Right hindlimb (tissue), 1 donor: ENCODE measurements at places on chromosomes 6 and 20.

- DNase-seq: peak; percentile 56
These were observed 125.2 kb upstream of the MAP3K7 start for GRCh38 chr6:90712114-90712513.

DNA sequence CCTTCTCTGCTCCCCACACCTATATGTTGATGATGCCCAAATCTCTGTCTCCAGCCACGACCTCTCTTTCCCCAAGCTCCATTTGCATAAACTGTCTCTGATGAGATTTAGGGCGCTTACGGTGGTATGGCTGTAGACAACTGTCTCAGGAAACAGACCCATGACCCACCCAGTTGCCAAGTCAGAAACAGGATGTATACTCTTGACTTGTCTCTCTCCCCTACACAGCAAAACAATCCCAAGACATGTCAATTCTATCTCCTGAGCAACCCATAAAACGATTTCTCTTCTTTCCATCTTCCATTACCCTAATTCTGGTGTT is 13.9 kb downstream of the GNL1 start:
- no peak for DNase-seq

GRCh38 chr6:34237316-34237721 is 646 bp downstream of the HMGA1 start:
- DNase-seq: no peak

GRCh38 chr20:18213002-18213401 is 75.3 kb upstream of the ZNF133 start:
- no peak for DNase-seq

- DNase-seq: no peak
These were observed 18.0 kb upstream of the PREX1 start for GRCh38 chr20:48845721-48846306.

- DNase-seq: no peak
These were observed 31.2 kb downstream of the TREML1 start for GRCh38 chr6:41122918-41123317.

GRCh38 chr6:157982102-157982562 is 469 bp downstream of the SYNJ2 start:
- peak; percentile 49 for DNase-seq

DNA sequence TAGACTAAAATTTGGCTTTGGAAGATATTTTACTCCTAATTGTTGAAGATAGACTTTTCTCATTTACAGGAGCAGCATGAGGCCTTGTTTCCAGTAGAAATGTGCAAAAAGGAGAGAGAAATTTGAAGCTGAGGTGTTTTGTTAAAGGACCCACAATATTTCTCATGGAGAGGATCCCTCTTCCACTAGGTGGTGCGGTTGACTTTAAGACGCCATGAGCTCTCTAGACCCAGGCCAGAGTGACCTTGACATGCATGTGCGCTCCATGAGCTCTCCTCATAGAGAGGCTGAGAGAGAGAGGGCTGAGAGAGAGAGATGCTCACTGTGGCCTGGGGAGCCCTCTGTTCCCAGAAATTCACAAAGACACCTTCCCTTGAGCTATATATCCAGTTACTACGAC is 861.2 kb upstream of the EYS start:
- no peak for DNase-seq

- no peak for DNase-seq
These were observed 261.3 kb downstream of the ESR1 start for GRCh38 chr6:152068622-152069261.

DNA sequence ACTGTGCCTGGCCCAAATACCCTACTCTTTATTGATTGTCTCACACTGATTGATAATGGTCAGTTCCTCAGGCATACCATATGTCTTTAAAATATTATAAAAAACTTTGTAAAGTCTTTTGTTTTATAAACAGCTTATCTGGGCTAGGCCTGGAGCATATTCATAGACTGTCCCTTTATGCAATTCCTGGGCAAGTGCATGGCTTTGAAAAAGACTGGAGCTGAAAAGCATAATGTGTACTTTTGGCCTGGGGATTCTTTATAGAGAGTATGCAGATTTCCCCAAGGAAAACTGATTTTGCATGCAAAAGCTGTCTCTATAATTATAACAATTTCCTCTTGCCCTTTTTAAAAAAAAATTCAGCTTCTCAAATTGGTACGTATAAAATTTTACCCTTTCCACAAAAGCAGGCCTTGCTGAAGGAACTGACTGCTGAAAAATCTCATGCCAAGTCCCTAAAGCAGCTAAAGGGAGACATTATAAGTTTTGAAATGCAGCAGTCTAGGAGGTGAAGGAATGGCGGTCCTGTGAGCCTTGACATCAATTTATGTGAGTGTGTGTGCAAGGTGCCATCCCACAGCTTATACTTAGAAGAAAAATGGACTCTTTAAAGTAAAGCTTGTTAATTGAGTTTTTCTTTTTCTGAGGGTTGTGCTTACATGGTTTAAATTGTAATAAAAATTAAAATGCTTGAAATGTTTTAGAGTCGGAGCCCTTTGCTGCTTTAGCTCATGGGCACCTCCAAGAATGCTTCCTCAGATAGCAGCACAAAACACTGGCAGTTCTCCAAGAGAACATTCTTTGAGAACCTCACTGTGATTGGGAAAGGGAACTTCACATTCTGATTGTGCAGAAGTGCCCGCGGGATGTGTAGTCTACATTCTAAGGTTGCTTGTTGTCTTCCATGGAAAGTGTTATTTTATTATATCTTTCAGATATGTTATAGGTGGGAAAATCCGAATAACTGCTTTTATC is 43.9 kb downstream of the PLCB4 start:
- DNase-seq: no peak

- DNase-seq: no peak
These were observed 12.3 kb downstream of the MTCH1 start for GRCh38 chr6:36973647-36974046.

GRCh38 chr20:19096843-19097242 is 115.6 kb upstream of the SLC24A3 start:
- DNase-seq: no peak

- DNase-seq: no peak
These were observed 628 bp upstream of the ERGIC3 start for GRCh38 chr20:35541118-35541782.

GRCh38 chr6:148761527-148762011 is 14.7 kb downstream of the UST start:
- DNase-seq: peak; percentile 53

DNA sequence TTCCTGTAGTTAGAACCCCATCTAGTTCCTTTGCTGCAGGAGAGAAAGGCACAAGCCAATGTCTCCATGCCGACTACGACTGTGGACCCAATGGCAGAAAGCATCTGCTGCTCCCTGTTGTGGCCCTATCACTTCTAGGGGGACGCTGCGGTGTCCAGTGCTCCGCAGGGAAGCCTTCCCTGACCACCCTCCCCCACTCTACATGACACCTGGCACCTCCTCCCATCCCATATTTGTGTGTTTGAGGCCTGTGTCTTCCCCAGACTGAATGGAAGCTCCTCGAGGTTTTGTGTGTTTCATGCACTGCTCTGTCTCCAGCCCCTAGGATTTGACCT is 159.5 kb downstream of the DTNBP1 start:
- DNase-seq: no peak

DNA sequence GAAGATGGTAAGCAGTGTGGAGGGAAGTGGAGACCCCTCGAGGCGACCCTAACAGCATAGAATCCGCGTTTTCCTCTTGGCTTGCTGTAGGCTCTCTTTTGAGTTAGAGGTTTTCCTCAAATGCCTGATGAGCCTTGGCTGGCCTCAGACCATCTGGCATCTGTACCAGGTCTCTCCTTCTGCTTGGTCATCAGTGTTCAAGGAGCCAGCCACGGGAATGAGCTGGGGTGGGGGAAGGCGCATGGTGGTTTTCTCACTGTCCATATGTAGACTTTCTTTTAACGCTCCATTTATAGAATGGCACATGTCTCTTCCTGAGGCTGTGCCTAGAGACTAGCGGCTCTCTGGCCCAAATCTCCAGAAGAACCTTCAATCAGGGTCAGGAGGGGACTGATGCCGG is 8.1 kb upstream of the GUCA1A start:
- no peak for DNase-seq

DNA sequence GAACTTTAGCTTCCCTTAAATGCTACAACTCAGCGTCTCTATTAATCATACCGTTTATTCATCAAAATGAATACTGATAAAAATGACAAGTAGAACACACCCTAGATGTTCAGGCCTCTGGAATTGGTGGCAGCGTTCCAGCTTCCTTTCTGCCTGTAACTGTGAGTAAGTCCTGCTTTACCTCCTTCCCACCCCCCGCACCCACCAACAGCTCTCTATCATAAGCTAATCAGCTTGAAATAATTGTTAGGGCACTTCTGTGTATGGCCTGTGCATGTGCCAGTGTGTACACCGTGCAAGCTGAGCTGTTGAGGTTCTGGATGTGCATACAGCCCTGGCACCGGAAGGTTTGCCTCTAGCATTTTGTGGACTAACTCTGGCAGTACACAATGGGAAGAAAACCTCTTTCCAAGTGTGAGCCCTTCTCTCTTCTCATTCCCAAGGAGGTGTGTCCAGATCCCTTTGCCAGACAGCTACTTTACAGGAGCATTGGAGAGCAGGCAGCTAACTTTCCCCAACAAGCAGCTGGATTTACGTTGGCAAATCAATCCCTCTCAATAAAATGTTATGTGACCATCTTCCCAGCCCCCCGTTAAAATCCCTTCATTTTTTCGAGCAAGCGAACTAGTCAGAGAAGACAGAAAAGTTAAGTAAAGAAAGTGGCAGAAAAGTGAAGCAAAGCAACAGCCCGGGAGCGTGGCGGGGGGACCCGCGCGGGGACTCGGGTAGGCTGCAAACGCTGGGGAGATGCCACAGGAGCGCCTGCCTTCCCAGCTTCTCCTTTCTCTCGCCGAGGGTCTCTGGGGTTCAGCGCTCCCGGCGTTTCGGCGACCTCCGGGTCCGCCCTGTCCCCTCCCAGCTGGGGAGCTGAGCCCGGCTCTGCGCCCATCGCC is 803 bp upstream of the ADGRG6 start:
- peak; percentile 55 for DNase-seq

DNA sequence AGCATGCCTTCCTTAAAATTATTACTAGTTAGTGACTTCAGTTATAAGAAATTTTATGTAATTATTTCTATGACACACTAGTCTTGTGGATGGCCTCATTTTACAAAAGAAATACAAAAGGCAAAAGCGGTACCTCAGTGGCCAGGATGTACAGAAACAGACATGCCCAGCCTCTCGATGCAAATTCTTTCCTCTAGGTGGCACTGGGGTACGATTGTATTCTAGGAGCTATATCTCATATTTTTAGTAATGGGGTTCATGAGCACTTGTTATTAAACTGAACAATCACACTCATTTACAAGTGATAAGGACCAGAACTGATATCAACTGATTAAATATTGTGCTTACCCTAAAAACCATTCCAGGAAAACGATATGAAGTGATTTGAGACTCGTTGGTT is 59.8 kb downstream of the SOD2 start:
- no peak for DNase-seq

- DNase-seq: no peak
These were observed 25.5 kb upstream of the PRL start for GRCh38 chr6:22322103-22323030.

- DNase-seq: no peak
These were observed 41.4 kb downstream of the FAM120B start for GRCh38 chr6:170347975-170348374.

DNA sequence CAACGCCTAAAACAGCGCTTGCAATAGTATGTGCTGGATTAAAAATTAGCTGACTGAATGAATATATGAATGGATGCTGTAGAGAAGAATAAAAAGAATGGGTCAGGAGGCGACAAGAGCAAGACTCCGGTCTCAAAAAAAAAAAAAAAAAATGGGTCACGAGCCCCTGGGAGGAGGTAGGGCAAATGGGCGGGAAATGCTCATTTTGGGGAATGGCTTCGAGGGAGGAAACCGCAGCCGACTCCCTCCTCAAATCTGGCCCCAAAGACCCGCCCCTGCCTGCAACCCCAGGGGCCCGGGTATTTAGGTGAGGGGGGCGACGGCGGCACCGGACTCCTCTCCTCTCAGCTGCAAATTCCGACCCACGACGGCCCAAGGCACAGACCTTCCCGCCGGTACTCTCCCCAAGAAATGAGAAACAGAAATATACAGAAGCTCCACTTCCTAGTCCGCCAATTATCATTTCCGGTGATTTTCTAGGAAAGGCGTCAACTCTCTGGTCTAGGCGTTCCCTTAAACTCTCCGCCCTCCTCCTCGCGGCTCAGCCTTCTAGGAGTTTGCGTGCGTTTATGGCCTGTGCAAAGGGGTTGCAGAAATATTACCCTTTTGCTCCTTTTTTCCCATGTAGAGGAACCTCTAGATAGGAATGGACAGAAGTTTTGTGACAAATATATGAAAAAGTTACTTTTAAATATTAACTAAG is at the start of gene ZNF311:
ZNF311 (minus strand) TSS at position 133 of the 703 bp plus-strand sequence. CDS start 1,361 bp downstream, outside the sequence.
- DNase-seq: peak; percentile 76

- no peak for DNase-seq
These were observed 13.2 kb downstream of the FILIP1 start for GRCh38 chr6:75480425-75480824.

DNA sequence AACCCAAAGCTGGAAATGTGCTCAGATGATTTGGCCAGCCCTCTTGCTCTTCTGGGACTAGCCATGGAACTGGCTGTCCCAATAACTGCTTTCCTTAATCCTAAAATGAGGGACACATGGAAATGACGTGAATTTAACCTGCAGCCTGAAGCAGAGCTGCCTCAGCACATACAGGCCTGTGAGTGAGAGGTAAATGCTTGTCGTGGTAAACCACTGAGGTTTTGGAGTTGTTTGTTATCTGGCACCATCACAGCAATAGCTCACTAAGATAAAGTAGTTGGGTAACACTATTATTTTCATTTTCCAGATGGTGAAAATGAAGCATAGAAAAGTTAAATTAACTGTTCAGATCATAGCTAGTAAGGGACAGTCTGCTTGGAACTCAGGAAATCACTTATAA is 333.4 kb upstream of the CHD6 start:
- DNase-seq: no peak

GRCh38 chr20:49115564-49115963 is 69.5 kb downstream of the CSE1L start:
- no peak for DNase-seq

DNA sequence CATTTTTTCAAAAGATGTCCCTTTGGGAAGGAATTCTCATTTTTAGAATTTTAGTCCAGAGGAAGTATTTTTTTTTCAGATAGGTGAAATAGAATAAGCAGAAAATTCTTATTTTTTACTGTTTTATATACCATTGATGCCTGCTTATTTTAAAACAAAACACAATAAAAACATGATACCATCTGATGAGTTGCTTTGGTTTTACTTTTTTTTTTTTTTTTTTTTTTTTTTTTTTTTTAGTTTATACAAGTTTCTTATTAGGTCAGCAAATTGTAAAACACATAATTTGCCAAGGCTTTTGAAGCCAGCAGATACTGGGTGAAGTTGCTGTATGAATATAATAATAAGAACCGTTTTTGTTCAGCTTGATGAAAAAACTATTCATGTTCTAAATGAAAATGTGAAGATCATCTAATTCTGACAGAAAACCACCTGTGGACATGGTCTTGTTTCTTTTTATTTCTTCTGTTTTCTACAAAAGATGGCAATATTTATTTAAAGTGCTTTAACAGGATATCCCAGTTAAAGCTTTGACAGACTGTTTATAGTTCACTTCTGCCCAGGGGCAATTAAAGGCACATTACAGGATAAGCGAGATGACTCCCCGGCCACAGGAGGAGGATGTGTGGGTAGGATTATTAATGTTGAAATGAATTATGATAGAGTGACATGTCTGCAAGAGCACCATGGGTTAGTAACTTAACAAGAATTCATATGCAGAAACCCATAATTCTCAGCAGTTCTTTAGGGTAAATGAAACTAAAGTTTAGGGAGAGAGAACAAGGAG is 31.1 kb downstream of the MYB start:
- no peak for DNase-seq
